ENCODE measurements at places on chromosomes 12 and 14.
A peak's percentile ranks its signal among the peaks of the same experiment; 100 is the strongest.

GRCh38 chr12:69007855-69008351 is 74.9 kb upstream of the CPM start:
- DNase-seq = no peak

GRCh38 chr12:13126494-13126893 is 23.0 kb upstream of the GSG1 start:
- no peak for DNase-seq

- DNase-seq = no peak
Observed at GRCh38 chr12:62129291-62129690, 130.9 kb upstream of the USP15 start.

- no peak for DNase-seq
Observed at GRCh38 chr12:95185072-95185471, 32.2 kb downstream of the FGD6 start.

GRCh38 chr14:21804981-21805380 is 131.4 kb upstream of the OR4E1 start:
- no peak for DNase-seq

- DNase-seq = no peak
Observed at GRCh38 chr12:132848521-132848920, 19.9 kb upstream of the GOLGA3 start.

- DNase-seq = no peak
Observed at GRCh38 chr12:113461666-113462065, 10.0 kb downstream of the LHX5 start.

DNA sequence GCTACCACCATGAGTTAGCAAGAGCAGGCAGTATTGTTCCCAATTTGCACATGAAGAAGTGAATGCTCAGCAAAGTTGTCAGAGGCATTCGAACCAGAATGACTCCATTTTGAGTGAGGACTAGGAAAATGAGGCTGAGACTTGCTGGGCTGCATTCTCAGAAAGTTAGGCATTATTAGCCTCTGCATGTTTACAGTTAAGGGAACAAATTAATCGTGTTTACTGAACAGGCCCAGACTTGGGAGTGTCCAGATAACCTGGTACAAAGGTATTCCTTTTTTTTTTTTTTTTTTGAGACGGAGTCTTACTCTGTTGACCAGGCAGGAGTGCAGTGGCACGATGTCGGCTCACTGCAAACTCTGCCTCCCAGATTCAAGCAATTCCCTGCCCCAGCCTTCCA is 22.5 kb upstream of the VWF start:
- DNase-seq = no peak

GRCh38 chr14:95468448-95469133 is 47.9 kb downstream of the SYNE3 start:
- no peak for DNase-seq

GRCh38 chr12:127819056-127819455 is 447.9 kb upstream of the TMEM132C start:
- DNase-seq = no peak

DNA sequence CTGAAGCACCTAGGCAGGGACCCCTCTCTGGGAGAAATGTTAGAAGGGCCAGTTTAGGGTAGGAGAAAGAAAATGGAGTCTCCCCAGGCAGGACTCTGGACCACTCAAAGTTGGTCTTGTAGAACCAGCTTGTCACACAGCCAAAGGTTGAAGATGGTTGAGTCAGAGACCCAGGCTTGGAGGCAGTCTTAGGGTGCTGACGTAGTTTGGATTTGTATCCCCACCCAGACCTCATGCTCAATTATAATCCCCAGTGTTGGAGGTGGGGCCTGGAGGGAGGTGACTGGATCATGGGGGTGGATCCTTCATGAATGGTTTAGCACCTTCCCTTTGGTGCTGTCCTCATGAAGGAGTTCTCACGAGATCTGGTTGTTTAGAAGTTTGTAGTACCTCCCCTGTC is 121.2 kb downstream of the CRACR2A start:
- no peak for DNase-seq

GRCh38 chr12:59649203-59649602 is 53.4 kb downstream of the SLC16A7 start:
- DNase-seq = no peak

GRCh38 chr12:105696-106095 is 39.1 kb downstream of the IQSEC3 start:
- no peak for DNase-seq

DNA sequence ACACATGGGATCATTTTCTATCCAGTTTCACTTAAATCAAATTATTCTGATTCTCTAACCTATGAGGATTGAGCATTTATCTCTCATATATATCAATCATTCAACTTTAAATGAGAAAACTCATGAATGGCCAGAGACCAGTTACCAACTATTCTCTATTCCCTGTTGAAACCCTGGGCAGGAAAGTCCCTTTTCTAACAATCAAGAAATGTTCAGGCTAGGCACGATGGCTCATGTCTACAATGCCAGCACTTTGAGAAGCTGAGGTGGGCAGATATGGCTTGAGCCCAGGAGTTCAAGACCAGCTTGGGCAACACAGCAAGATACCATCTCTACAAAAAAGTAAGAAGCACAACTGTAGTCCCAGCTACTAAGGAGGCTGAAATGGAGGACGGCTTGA is 18.0 kb downstream of the FMNL3 start:
- DNase-seq = no peak

GRCh38 chr12:6753772-6754356 is 923 bp upstream of the MLF2 start:
- no peak for DNase-seq

DNA sequence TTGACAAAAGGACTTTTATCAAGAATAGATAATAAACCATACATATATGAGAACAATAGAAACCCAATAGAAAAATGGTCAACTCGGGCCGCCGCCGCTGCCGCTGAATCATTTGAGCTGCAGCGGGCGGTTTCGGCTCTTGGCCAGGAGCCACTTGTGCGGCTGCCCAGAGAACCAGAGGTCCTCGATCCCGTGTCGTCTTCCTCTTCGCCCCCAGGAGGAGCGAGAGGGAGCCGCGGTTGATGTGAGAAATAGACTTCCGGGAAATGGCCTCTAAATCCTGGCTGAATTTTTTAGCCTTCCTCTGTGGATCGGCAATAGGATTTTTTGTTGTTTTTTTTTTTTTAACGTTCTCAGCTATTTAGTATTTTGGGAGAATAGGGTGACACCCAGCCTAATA is 44.8 kb downstream of the CPSF6 start:
- no peak for DNase-seq

DNA sequence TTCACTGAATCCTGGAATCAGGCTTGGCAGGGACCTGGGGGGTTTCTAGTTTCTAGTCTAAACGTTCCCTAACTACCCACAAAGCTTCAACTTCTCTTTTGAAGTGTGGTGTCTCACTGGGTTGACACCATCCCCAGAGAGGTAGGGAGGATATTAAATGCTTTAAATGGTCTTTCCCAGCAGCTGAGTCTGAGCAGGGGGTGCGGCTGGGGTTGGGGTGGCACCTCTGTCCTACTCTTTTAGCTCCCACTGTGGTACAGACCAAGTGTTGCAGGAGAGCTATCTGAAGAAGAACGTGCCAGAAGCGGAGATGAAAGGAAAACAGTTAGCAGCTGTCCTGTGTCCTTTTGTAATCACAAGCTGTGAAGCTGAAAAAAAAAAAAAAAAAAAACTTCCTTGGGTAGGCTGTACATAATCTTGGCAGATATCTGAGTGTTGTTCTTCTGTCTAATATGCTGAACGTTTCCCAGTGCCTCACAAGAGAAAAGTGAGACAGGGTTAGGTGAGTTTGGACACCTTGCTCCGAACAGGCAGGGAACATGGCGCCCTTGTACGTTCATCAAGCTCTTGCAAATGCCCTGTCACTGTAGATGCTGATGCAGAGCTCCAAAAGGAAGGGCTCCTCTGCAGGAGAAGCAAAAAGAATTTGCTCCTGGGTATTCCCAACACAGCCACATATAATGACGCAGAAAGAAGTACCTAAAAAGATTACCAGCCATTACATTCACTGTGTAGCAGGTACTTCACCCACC is 447.2 kb downstream of the APAF1 start:
- no peak for DNase-seq

DNA sequence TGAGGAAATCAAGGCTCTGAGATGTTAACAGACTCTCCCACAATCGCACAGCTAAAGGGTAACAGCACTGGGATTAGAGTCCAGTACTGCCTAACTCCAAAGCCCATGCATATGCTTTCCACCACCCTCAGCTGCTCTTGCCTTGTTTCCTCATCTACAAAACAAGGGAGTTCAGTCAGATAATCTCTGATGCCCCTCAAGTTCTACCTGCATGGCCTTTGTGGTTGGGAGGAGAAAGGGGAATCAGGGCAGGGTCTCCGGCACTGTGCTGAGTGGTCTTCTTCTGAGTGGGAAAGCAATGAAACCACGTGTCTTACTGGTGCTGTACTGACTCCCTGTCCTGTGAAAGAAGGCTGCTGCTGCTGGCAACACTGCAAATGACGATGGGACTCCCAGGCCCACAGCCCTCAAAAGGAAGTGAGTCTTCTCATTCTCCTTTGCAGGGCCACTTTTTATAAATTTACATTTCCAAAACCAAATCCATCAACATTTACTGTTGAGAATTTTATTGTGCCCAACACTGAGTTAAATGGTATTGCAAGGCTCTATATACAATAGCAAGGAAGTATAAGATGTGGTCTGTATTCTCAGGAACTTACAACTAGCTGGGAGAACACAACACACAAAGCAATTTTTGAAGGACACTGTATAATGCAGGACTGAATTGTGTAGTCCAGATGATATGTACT is 19.7 kb upstream of the DUSP16 start:
- DNase-seq = no peak

- DNase-seq = no peak
Observed at GRCh38 chr12:88945051-88945732, 364.9 kb upstream of the KITLG start.

- no peak for DNase-seq
Observed at GRCh38 chr12:21340403-21340802, 5.7 kb upstream of the SLCO1A2 start.

DNA sequence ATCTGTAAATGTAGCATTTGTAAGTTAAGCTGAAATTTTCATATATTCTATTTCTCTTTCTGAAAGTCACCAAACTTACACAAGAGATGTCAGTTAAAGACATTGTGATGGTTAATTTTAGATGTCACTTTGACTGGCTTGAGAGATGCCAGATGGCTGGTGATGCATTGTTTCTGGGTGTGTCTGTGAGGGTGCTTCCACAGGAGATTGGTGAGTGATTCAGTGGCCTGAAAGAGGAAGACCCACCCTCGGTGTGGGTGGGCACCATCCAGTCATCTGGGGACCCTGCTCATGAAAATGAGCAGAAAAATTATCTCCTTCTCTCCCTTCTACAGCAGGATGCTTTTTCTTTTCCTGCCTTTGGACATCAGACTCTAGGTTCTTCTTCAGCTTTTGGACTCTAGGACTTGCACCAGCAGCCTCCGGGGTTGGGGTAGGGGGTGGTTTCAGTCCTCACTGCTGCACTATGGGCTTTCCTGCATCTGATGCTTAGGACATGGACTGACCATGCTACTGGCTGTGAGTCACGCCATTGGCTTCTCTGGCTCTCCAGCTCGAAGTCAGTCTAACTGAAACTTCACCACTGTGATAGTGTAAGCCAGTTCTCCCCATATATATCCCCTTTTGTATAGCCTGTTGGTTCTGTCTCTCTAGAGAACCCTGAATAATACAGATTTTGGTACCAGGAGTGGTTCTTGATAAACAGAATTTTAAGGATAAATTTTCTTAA is 20.9 kb downstream of the PDE6H start:
- peak; percentile 39 for DNase-seq

GRCh38 chr14:51979088-51979709 is 10.1 kb upstream of the RTRAF start:
- DNase-seq = peak; percentile 80

- DNase-seq = no peak
Observed at GRCh38 chr12:53212931-53213330, 5.9 kb upstream of the ITGB7 start.

GRCh38 chr12:31057671-31058070 is 16.0 kb upstream of the DDX11 start:
- no peak for DNase-seq

DNA sequence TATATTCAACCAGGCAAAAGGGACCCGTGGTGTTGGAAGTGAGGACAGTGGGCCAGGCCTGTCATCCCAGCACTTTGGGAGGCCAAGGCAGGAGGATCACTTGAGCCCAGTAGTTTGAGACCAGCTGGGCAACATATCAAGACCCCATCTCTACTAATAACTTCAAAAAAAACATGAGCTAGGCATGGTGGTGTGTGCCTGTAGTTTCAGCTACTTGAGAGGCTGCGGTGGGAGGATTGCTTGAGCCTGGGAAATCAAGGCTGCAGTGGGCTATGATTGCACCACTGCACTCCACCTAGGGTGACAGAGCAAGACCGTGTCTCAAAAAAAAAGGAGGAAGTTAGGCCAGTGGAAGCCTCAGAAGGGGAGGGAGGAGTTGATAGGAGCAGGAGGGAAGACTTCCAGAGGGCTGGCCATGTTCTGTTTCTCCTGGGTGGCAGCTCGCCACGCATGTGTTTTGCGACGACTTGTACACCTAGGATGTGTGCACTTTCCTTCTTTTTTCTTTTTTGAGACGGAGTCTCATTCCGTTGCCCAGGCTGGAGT is 10.1 kb downstream of the SLC25A29 start:
- no peak for DNase-seq

- DNase-seq = no peak
Observed at GRCh38 chr12:123444092-123445026, 7.9 kb upstream of the RILPL2 start.

DNA sequence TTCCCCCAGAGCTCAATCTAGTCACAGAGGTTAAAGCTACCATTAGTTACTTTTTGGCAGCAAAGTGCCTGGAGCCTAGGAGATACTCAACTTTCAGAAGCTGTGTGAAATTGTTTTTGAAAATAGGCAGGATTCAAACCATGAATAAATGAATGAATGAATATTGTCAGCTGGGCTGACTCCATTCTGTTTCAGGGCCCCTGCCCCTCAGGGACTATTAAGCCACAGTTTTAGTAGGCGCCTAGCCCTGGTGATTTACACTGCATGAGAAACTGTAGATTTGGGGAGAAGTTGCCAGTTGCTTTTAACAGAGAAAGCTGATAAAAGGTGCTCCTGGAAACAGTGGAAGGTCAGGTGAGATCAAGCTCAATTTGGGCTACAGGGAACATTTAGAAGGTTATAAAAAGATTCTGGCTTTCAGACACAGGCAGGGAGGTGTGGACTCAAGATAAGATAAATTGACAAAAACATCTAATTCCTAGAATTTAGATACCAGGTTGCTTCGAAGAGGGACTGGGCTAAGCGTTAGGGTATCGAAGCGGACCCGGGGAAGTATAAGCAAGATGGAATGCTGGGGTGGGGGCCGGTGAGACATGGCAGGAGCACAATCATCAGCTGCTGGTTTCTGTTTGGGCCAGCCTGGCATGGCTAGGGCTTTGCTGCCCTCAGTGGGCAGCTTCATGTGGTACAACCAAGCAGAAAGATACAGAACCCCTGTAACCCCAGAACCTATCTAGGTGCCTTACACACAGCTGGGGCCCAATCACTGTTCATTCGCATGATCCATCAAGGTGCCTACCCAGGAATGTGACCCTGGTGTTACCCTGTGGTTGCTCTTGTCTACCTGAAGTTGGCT is 14.9 kb upstream of the CELA1 start:
- no peak for DNase-seq

Data from stimulated activated CD4-positive, alpha-beta T cell treated with anti-CD3 and anti-CD28 coated beads, Interleukin-4, amount 100 ng/mL, for 4 hours (primary cell).